ENCODE measurements at places on chromosomes 4 and X.

GRCh38 chr4:24440765-24441164 lies 143.6 kb downstream of the DHX15 start:
- H3K27ac ChIP-seq = no peak overlapping the region
- H3K4me3 ChIP-seq = no peak overlapping the region
- H3K4me1 ChIP-seq = no peaks in the 10 kb centered on the region
- no peaks in the 10 kb centered on the region for H3K36me3 ChIP-seq

- no peak overlapping the region for H3K4me3 ChIP-seq
- H3K36me3 ChIP-seq = peaks cover 23% of the 10 kb centered on the region
- DNase-seq = no peak
- no peak overlapping the region for H3K27ac ChIP-seq
Measured at GRCh38 chr4:53005808-53006207, 143.7 kb downstream of the RASL11B start.

- H3K4me1 ChIP-seq = no peaks in the 10 kb centered on the region
- H3K27ac ChIP-seq = no peak overlapping the region
- no peaks in the 10 kb centered on the region for H3K36me3 ChIP-seq
- peaks cover 20% of the 10 kb centered on the region for H3K27me3 ChIP-seq
- no peak overlapping the region for H3K4me3 ChIP-seq
- no peak for DNase-seq
Measured at GRCh38 chr4:17328141-17328815, 183.6 kb downstream of the QDPR start.

DNA sequence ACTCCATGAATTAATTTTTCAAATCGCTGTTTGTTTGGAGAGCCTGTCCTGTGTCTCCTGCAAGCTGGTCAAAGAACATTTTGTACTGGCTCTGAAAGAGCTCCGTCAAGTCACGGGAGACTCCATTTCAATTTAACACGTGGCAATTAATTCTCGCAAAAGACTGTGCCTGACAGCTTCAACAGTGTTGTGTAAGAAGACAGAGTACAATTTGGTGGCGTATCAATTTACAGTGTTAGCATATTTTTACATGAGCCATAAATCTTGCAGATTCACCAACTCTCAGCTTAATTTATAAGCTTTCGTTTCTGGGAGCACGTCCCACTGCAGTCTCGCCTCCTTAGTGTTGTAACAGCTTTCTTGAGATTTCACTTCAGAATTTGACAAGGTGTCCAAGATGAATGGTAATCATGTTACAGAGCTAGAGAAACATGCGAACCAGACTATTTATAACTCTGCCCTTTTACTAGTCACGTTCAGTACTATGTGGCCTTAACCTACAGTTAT lies 70.8 kb downstream of the RWDD4 start:
- H3K36me3 ChIP-seq = no peaks in the 10 kb centered on the region
- no peak overlapping the region for H3K27ac ChIP-seq
- no peaks in the 10 kb centered on the region for H3K4me1 ChIP-seq

DNA sequence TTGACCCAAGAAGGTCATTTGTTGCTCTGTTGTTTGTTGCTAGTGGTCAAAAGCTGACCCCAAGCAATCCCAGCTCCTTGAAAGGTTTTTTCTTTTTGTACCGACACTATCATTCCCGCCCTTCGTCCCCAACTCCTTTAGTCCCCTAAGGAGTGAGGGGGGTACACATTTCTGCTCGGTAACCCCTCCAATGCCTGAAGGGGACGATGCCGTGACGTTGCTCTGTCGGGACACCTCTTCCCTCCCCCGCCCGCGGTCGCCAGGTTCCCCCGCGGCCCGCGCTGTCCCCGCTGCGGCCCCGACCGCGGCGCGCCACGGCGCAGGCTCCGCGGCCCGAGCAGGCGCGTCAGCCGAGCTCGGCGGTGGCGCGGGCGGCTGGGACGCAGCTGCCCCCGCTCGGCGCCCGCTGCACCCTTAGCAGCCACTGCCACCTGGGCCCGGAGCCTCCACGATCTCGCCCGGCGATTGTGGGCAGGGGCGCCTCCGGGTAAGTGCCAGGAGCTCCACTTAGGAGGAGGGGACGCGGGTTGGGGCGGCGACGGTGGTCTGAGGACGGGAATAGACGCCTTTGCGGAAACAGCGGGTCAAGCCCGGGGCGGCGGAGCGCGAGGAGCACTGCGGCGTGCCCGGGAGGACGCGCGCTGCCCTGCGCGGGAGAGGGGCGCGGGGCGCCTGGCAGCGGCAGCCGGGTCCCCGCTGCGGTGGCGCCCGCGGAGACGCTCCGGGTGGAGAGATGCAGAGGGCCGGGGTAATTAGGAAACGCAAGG lies at the start of gene GLRB:
Gene GLRB (plus strand): TSS at position 340 of the 767 bp plus-strand sequence. CDS start 1,875 bp downstream, outside the sequence.
- no peaks in the 10 kb centered on the region for H3K4me1 ChIP-seq
- peaks cover 25% of the 10 kb centered on the region for H3K27me3 ChIP-seq
- H3K36me3 ChIP-seq = no peaks in the 10 kb centered on the region
- H3K27ac ChIP-seq = no peak within 1 kb of the TSS
- H3K4me3 ChIP-seq = no peak within 1 kb of the TSS
- DNase-seq = no peak

DNA sequence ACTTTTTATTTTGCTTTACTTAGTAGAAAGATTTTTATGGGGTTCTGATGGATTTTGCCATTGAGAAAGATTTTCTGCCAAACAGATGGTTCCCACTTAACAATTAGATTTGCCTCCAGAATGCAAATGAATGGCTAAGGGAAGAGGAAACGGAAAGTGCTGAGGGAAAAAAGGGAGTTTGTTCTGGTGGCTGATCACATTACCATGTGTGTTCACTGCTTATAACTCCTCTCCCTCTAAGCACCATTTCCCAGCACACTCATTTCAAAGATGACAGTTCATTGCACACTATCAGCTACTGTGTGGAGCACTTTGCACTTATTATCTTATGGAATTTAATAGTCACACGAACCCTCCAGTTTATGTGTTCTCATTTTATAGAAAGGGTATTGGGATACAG lies 68.0 kb upstream of the GRID2 start:
- H3K27me3 ChIP-seq = no peaks in the 10 kb centered on the region
- no peak overlapping the region for H3K27ac ChIP-seq
- no peak overlapping the region for H3K4me3 ChIP-seq
- no peak for DNase-seq
- no peaks in the 10 kb centered on the region for H3K36me3 ChIP-seq
- H3K4me1 ChIP-seq = no peaks in the 10 kb centered on the region

- H3K4me1 ChIP-seq = peaks cover 40% of the 10 kb centered on the region
- peak; percentile 59 for DNase-seq
- H3K36me3 ChIP-seq = peaks cover 7% of the 10 kb centered on the region
- peak overlapping the region; percentile 84 for H3K27ac ChIP-seq
- peak overlapping the region; percentile 58 for H3K4me3 ChIP-seq
- no peaks in the 10 kb centered on the region for H3K27me3 ChIP-seq
Measured at GRCh38 chr4:163673848-163674697, 179.6 kb downstream of the TMA16 start.

GRCh38 chr4:176298664-176299063 lies 21.1 kb upstream of the SPCS3 start:
- no peaks in the 10 kb centered on the region for H3K4me1 ChIP-seq
- no peaks in the 10 kb centered on the region for H3K36me3 ChIP-seq
- H3K4me3 ChIP-seq = no peak overlapping the region
- peaks cover 10% of the 10 kb centered on the region for H3K27me3 ChIP-seq
- H3K27ac ChIP-seq = no peak overlapping the region

GRCh38 chr4:6658597-6659075 lies 18.2 kb downstream of the MRFAP1 start:
- H3K4me3 ChIP-seq = peak overlapping the region; percentile 56
- peak; percentile 31 for DNase-seq
- no peaks in the 10 kb centered on the region for H3K36me3 ChIP-seq
- no peak overlapping the region for H3K27ac ChIP-seq

DNA sequence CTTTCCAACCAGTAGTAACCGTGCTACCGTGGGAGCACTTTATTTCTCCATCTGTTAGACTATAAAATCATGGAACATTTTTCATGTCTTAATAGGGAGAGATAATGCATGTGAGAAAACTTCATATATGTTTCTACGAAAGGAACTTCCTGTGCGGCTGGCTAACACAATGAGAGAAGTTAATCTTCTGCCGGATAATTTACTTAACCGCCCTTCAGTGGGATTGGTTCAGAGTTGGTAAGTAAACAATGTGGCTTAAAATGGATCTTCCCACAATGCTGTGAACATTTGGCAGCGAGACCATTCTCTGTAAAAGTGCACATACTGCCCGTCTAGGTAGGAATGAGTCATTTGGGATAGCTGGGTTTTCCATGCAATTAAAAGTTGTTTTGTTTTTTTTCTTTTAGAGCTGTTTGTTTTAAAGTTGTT lies 29.6 kb downstream of the PDK3 start:
- peaks cover 22% of the 10 kb centered on the region for H3K4me1 ChIP-seq
- H3K27ac ChIP-seq = no peak overlapping the region
- no peak for DNase-seq
- no peak overlapping the region for H3K4me3 ChIP-seq
- H3K36me3 ChIP-seq = no peaks in the 10 kb centered on the region
- H3K27me3 ChIP-seq = no peaks in the 10 kb centered on the region

- no peak overlapping the region for H3K4me3 ChIP-seq
- peaks cover 5% of the 10 kb centered on the region for H3K27me3 ChIP-seq
Measured at GRCh38 chrX:13994104-13994503, 35.6 kb downstream of the GEMIN8 start.

DNA sequence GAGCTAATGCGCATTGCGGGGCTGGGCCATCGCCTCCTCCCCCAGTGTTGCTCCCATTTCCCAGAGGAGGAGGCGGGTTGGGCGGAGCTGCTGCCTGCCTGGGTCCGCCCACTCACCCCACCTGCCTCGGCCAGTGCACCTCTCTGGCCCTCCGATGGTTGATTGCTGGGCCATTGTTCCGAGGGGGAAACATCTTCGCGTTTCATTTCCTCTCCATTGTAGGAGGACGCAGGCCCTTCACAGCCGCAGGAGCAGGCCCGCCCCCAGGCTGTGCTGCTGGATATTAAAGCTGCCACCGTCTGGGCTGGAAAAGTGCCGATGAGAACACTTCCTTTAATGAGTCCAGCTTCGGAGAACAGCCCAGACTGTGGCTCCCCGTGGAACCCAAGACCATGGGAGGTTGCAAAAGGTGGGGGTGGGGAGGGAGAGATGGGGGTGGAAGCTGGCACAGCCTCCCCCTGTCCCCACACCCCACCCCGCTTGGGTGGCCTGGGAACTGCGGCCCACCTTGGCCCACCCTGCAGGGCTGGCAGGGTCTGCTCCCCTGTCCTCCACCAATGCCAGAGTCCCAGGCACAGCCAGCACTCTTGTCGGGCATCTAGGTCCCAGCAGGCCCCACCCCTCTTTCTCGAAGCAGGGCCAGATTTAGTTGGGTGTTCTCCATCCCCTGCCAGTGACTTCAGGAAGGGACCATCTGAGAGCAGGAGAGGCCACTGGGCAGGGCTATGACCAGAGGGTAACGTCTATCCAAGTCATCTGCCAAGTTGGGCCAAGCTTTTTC lies 96.6 kb downstream of the ADRA2C start:
- no peaks in the 10 kb centered on the region for H3K36me3 ChIP-seq
- H3K4me3 ChIP-seq = no peak overlapping the region
- no peak for DNase-seq
- H3K27ac ChIP-seq = no peak overlapping the region
- H3K4me1 ChIP-seq = no peaks in the 10 kb centered on the region

Measured in naive B cell (primary cell).